ENCODE measurements at places on chromosomes 3 and 15.

DNA sequence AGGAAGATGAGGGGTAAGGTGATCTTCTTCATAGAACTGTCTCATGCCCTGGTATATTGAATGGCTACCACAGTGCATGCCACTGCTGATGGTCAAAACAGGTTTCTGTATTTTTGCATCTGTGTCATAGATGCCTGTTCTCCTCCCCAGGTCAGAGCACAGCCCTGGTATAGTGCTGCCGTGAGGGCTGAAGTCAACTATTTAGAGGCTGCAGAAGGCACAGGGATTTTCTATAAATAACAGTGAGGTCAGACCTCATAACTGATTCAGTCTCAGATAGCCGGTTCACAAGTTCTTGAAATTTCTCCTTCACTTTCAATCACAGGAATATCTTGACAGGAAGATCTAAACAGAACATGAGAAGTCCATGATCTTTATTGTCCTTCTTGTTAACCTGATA lies 99.2 kb upstream of the NUDT16 start:
- no peak for DNase-seq

- no peak for DNase-seq
Measured at GRCh38 chr3:127760361-127760760, 62.0 kb downstream of the MGLL start.

DNA sequence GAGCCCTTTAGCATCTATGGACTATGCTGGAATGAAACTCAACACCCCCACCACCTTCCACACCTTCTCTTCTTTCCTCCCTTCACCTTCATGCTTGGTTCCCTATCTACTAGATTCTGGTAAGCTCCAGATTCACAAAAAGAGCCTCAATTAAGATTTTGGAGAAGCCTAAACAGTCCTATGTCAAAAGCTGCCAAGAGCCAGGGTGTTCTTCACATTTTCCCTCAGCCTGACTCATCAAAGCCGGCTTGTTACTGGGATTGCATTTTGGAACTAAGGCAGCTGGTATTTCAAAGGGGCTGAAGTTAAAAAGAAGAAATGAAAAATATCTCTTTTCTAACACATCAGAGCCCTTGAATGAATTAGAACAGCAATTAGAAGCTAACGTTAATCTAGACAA lies 247.7 kb downstream of the MYRIP start:
- DNase-seq, result no peak

- DNase-seq, result no peak
Measured at GRCh38 chr15:74252291-74252690, 16.2 kb downstream of the CCDC33 start.

- DNase-seq, result no peak
Measured at GRCh38 chr15:45084163-45084562, 29.8 kb downstream of the DUOX2 start.

DNA sequence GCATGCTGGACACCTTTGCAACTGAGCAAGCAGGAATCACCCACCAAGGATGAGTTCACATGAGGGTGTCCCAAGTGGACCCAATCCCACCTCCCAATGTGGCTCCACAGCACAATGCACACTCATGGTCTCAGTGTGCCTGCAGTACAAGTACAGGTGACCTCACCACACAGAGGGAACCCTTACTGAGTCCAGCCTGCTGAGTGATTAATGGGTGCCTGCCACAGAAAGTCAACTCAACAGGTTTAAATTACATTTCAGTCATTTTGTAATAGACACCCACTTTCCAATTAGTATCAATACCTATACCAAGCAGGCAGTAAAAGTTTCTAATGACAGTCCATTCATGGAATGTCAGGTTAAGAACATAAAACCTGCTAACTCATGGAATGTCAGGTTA lies 59.5 kb downstream of the HERC2 start:
- DNase-seq, result no peak

DNA sequence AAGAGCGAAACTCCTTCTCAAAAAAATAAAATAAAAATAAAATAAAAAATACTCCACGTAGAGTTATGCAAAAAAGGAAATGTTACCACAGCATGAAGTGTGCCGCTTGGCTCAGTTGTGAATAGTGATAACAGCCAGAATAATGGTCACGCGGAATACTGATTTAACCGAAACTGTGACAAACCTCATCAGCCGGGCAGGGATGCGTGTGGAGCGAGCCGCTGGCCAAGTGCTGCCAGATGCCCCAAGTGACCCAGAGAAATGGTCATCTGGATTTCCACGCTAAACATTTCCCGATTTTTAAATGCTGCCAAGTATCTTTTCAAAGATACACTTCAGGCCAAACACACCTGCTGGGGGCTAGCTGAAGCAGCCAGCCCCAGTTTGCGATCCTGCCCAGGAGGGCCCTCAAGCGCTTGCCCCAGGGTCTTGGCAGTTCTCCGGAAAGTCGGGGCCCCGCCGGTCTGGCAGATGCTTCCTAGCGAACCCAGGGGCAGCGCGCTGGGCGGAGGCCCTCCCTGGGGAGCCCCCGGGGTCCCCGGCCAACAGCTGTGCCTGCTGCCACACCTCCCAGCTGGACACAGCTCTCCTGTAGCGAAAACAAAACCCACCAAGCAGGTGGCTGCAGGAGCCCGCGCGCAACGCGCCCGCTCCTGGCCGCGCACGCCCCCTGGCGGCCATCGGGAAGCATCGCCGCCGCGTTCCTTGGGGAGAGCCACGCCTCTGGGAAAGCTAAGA lies 35.1 kb downstream of the CMTM6 start:
- peak; percentile 55 for DNase-seq
